Stimulated activated CD4-positive, alpha-beta T cell treated with anti-CD3 and anti-CD28 coated beads, TNF-alpha, amount 100 ng/mL, for 1 hour (primary cell): ENCODE measurements at places on chromosomes 6 and 20.

GRCh38 chr6:116404696-116405095 is 33.9 kb downstream of the DSE start:
- DNase-seq: no peak

DNA sequence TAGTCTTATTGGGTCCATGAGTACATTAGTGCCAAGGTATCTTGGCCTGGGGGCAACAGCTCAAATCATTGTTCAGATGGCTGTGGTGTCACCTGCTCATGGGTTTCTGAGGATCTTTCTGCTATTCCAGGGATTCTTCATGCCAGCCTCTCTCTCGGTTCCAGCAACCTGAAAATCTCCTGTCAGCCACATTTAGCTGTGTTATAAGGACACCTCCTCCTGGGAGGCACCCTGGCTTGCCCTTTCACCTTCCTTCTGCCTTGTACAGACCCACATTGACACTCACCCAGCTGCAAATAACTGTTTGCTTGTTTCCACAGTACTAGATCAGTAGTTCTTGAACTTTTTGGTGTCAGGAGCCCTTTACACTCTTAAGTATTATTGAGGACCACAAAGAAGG is 159.9 kb downstream of the GRM4 start:
- no peak for DNase-seq

DNA sequence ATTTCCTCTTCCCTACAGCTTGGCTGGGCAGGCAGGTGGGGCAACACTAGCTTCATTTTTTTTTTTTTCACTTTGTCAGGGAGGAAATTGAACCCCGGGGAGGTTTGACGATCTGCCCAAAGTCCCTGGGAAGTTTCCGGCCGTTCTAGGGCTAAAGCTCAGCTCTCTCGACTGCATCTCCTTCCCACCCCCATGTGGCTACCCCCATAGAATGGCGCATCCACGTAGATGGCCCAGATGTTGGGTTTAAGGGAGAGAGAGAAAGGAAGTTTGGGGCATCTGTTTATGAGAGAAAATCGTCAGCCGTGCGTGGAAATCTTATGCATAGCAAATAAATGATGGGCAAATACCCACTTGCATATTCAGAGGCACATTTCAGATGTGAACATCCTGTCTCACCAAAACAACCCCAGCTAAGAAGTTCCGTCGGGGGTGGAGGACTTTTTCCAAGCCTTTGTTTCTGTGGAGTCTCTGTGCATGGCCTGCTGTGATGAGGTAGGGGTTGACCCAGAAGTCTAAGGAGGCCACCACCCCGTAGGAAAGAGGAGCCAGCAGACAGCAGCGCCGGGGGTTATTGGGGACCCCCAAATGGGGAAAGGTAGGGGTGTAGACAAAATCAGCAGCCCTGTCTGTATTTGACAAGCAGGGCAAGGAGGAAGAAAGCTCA is 40.5 kb upstream of the ZNF831 start:
- no peak for DNase-seq

DNA sequence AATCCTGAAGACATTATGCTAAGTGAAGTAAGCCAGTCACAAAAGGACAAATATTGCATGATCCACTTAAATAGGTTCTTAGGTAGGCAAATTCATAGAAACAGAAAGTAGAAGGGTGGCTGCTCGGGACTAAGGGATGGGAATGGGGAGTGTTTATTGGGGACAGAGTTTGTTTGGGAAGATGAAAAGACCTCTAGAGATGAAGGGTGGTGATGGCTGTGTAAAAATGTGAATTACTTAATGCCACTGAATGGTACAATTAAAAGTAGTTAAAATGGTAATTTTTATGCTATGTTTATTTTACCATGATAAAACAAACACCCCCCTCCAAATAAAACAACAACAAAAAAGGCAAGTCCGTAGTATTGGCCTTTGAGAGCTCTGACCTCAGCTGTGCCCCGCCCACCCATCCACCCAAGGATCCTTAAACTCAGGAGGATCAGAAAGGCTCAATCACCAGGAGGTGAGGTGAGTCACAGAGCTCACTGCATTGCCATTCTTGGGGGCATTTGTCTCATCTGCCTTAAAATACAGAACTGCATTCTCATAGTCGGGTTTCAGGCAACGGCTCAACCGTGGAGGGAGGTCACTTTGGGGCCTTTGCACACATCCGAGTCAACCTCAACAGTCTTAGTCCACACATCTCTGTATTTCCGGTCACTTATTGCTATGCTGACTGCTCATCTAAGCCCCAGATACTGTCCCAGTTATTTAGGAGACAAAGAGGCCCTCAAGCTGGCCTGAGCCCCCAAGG is 96.7 kb downstream of the SLC22A23 start:
- no peak for DNase-seq

- DNase-seq: no peak
Observed at GRCh38 chr20:16267526-16267925, 305.7 kb downstream of the KIF16B start.

DNA sequence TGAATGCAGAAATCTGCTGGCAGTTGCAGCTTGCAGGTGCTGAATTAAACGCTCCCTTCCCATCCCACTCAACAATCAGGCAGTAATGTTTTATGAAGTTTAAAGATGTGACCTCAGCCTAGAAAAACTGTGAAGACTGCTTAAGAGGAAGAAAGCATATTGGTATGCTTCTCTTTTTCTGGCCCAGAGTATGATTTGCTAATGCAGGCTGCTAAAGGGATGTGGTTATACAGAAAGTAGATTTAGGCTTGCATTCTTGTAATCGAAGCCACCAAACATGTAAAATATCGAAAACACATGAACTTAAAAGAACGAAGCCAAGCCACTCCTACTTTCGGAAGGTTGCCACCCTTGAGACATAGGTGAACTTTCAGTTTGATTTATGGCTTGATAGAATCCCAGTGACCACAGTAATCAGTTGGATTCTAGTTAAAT is 40.7 kb downstream of the MAP3K5 start:
- no peak for DNase-seq

GRCh38 chr6:89205819-89206218 is 11.3 kb downstream of the GABRR1 start:
- no peak for DNase-seq

GRCh38 chr6:83708970-83709747 is at the start of gene SNAP91:
TSS of gene SNAP91 (minus strand) at chr6:83709101. CDS start at chr6:83707927, 1,174 bp downstream.
- DNase-seq: no peak

- no peak for DNase-seq
Observed at GRCh38 chr6:307874-308273, 15.6 kb downstream of the DUSP22 start.

DNA sequence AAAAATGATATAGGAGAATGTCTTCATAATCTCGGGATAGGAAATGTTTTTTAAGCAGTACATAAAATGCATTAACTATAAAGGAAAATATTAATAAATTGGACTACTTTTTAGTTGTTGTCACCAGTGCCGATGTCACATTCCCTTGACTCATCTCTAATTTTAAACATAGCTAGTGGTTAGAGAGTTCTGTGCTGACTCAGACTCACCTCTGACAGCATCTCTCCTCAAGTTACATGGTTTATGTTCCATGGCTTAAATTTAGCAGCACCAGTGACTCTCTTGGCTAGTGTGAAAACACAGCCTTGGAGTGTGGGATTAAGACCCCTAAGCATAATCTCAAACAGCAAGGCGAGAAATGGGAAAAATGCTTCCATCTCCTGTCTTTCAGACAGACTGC is 311.8 kb upstream of the MMS22L start:
- DNase-seq: no peak

- no peak for DNase-seq
Observed at GRCh38 chr6:37757381-37757780, 59.7 kb upstream of the MDGA1 start.

DNA sequence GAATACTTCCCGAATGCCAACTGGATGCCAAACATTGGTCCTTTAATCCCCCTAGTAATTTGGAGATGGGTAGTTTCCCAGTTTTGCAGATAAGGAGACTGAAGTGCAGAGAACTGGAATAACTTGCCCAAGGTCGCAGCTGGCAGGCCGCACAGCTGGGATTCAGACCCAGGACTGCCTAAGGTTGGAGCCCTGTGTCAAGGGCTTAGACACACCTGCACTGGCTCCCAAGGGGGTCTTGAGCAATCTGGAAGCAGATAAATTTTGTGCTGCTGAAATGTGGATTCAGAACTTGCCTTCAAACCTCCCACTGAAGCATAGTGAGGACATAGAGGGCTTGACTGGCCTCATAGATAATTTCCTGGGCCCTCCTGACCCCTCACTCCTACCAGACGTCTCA is 30.5 kb downstream of the FOXP4 start:
- DNase-seq: no peak

DNA sequence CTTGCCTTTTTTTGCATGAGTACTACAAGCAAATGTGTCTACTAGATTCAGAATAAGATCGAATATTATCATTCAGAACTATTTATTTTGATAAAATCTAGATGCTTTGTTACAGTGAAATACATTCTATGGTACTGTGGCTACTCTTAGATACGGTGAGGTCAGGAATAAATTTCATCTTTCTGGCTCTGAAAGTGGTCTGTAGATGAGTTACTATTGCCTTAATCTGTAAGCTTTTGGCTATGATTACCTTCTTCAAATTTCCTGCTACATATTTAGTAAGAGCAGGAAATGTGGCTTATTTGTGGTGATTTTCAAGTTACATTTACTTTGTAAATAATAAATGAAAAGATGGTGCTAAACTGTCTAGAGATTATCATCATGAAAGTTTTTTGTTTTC is 50.0 kb downstream of the SCAF8 start:
- no peak for DNase-seq

DNA sequence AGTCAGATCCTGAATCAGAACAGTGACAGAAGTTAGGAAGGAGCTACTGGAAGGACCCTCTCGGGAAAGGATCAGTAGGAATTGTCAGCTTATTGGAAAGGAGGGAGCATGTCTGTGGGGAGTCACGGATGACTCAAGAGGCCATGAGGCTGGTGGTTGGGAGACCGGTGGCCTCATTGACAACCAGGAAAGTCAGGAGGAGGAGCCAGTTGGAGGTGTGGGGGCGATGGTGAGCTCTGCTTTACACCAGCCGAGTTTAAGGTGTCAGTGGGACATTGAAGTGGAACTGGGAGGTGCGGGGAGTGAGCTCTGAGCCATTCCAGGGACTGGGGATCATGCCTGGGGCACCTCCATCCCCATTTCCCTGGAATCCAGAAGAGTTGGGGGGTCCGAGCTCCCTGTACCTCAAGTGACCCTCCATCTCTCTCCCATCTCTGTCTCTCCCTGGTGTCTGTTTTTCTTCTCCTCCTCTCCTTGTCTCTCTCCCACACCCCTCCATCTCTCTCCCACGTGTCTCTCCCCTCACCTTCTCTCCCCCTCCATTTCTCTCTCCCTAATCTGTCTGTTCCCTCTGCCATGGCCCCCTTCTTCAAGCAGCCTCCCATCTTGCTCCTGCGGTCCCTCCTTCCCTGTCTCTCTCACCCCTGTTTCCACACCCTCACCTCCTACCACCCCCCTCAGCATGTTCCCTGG is 14.3 kb upstream of the ZBTB9 start:
- no peak for DNase-seq

DNA sequence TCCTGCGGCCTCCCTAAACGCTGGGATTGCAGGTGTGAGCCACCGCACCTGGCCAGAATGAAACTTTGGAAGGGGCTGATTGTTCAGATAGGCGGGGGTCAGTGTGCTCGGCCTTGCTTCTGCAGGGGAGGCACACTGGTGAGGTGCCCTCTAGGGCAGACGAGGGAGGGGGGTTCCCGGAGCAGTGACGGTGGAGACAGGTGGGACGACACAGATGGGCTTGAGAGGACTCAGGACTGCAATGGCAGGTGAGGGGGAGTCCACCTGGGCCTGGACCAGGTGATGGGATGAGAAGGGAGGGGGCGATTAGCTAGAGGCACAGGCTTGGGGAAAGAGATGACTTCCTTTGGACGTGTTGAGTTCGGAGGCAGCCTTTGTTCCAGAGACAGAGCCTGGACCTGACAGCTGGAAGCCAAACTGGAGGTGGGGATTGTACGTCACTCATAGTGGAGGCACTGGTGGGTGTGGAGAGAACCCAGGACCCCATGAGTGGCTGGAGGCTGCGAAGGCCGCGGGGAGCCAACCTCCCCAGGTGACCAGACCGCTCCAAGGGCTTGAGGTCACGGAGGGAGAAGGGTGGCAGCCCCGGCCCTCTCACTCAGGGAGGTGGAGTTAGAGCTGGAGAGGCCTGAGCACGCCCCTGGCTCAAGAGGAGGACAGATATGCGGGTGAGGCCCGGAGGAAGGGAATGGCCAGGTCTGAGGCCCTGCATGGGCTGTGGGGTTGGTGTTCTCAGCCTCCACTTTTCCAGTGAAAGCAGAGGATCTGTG is 10.5 kb upstream of the MAP1LC3A start:
- no peak for DNase-seq

- no peak for DNase-seq
Observed at GRCh38 chr6:27296106-27296783, 15.8 kb downstream of the POM121L2 start.

DNA sequence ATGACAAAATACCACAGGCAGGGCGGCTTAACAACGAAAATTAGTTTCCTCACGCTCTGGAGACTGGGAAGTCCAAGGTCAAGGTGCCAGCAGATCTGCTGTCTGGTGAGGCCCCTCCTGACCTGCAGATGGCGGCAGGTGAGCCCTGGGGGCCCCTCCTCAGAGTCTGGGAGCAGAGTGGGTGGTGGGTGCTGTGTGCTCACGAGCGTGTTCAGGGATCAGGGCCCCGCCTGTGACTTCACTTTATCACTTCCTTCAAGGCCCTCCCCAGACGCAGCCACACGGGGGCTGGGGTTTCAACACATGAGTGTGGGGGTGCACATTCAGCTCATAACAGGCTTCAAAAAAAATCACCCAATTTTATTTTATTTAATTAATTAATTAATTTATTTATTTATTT is 39.3 kb downstream of the SLC2A4RG start:
- no peak for DNase-seq

GRCh38 chr6:140011537-140011936 is 637.1 kb upstream of the CITED2 start:
- DNase-seq: no peak
